ENCODE measurements at places on chromosomes 7 and 10.

DNA sequence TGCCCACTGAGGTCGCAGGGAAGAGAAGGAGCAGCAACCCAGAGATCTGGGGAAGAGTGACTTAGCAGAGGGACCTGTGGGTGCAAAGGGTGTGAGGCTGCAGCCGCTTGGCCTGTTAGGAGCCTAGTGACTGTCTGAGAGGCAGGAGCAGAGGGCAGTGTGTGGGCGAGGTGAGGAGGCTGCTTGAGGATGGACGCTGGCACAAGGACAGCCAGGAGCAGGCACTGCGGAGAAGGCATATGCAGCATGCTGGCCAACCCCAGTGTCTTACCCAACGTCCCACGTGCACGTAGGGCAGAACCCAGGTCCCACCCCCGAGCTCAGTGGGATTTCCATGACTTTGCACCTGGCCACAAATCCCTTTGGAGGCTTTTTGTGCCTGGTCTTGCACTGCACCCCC lies 54.1 kb downstream of the C10orf105 start:
- DNase-seq: no peak

- no peak for DNase-seq
Observed at GRCh38 chr10:35696392-35697287, 54.5 kb upstream of the FZD8 start.

DNA sequence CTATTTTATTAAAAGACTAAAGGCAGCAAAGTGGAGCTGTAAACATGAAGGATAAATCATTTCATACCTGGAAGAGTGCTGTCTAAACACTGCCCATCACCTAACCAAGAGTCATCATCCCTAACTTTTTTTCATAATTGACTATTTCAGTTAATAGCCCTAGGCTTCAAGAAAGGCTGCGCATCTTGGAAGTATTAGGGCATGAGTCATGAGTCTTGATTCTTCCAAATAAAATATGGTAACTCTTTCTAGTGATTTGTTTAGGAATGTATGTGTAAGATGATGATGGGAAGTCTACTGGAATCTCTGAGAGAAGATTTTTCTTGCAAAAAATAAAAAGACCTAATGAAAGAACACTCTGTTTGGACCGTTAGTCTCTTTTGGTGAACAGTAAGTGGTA lies 207.7 kb upstream of the AHR start:
- DNase-seq: no peak

DNA sequence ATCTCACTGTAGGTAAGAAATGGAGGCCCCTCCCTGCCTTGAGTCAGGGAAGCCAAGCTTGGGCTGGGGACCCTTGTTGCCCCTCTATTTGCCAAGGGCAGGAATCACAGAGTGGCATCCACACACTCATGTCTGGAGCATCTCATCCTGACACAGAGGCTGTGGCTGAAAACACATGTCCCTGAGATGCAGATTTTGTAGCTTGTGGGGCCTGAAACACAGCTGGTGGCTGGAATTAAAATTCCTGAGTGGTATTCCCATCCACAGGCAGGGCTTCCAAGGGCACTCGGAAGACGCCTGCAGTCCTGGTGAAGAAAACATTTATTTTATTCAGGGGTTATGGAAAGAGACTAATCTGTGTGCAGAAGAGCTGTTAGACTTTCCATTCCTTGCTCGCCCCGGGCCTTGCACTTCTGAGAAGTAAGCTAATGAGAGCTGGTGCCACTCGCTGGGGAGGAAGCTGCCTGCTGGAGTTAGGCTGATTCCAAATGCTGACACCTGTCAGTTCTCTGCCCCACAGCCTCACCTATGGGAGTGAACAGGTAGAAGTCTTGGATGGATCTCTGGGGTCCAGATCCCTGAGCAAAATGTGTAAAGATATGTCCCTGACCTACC lies 36.0 kb downstream of the C10orf120 start:
- DNase-seq: no peak

DNA sequence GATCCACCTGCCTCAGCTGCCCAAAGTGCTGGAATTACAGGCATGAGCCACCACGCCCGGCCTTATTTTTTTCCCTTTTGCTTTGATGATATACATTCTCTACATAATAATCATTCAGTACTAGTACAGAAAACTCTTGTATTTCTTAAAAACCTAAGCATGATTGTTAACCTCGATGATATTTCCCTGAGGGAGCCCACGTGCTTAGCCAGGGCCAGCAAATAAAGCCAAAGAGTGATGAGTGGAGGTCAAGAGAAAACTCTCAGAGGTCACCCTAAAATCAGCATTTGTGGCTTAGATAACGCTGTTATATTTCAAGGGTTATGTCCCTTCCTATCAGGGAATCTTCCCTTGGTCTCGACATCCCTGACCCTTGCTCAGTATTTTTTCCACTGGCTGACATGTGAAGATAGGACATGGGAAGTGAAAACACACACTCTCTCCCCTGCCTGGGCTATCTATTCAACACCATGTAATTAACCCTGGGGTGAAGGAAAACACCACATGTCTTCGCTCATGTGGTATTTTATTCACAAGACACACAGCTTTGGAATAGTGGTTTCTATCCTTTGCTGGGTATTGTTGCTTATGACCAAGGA lies 12.6 kb downstream of the FAM200A start:
- DNase-seq: no peak

DNA sequence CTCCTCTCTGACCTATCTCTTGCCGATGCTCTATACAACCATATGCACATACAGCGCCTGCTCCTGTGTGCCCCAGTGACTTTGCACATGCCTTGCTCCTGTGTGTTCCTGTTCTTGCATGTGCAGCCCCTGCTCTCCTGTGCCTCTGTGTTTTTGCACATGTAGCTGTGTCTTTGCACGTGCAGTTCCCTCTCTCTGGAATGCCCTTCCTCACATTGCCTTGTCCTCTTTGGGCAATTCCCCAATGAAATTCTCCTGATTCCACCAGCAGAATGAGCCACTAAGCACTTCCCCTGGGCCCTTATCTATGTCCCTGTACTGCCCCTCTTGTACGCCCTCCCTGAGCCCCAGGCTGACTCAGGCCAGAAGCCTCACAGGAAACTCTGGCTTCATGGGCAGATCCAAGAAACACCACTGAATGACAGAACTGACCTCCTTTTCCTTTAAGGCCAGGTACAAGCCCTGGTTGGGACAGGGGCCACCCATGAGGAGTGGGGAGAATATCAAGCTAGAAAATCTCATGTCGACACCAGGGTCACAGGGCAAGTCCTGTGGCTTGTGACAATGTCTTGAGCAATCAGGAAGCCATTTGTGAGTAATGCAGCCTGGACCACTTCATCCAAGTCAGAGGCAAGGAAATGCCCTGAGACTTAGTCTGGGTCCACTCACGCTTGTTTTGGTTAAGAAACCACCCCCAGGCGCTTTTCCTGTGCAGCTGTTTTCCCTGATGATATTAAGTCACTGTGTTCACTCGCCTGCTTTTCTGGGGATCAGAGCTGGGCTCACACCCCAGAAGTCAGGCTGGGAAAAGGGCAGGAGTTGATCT lies 1.9 kb upstream of the ARHGAP22 start:
- no peak for DNase-seq

DNA sequence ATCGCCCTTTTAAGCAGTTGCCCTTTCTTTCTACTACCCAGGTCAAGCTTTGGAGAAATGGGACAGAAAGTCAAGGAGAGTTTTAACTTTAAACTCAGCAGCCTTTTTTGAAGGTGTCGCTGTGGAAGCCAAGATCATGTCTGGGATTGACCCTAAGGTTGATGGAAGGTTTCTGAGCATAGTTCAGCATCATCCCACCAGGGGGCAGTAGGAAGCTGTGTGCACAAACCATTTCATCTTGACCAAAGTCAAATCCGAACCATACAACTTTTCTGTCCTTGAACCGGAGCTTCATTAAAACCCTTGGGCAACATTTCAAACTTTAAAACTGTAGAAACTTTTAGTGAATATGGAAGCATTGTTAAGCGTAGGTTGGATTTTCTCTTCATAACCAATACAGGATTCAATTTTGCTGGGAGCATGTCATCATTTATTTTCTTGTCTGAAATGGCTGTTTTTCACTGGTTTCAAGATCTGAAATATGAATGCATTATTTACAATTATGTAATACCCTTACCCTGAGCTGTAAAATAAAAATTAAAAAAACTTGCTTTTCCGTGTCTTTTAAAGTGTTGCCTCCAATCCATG lies 214.4 kb upstream of the KIAA1217 start:
- no peak for DNase-seq

- DNase-seq: no peak
Observed at GRCh38 chr7:24916463-24917040, 63.4 kb downstream of the OSBPL3 start.

GRCh38 chr7:41574377-41574776 lies 128.5 kb downstream of the INHBA start:
- no peak for DNase-seq

GRCh38 chr7:1549357-1550004 lies 6.5 kb downstream of the TMEM184A start:
- no peak for DNase-seq

DNA sequence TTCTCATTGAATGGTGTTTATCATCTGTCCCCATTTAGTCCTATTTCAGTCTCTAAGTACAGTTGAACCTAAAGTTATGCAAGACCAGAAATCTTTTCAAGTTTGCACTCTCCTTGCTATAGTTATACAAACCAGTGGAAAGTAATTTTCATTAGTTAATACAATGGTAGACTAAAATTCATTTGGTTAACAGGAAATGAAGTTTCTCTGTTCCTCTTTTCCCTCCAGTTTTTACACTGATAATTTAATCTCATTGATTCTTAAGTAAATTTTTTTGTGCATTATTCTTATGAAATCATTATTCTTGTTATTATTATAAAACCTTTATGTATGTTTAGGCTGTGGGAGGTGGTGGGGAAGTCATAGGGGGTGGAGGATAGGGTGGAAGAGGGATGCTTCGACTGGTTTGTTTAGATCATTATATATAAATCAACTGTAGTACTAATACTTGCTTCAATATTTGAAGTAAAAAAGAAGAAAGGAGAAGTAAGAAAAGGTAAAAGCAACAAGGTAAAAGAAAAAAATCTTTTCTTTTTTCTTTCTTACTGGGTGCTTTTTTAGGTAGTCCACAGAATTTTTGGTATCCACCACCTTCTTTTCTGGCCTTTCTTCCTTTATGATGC lies 104.1 kb downstream of the GPR85 start:
- no peak for DNase-seq

DNA sequence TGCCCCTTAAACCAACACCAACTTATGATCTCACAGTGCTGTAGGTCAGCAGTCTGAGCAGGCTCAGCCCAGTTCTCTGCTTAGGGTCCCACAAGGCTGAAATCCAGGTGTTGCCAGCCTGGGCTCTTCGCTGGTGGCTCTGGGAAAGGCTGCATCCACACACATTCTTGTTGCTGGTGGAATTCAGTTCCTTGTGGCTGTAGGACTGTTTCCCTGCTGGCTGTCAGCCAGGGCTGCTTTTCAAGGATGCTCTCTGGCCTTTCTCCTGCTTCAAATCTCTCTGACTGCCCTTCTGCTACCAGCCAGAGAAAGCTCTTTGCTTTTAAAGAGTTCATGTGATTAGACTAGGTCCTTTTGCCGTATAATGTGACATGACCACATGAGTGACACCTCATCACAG lies 15.3 kb downstream of the POLL start:
- DNase-seq: no peak

GRCh38 chr10:114471906-114472876 lies 67.9 kb upstream of the AFAP1L2 start:
- DNase-seq: no peak

- DNase-seq: no peak
Observed at GRCh38 chr7:3916146-3916545, 615.1 kb downstream of the SDK1 start.

- no peak for DNase-seq
Observed at GRCh38 chr7:105743351-105744090, 132.9 kb downstream of the ATXN7L1 start.

- peak; percentile 9 for DNase-seq
Observed at GRCh38 chr10:104318326-104318725, 19.9 kb downstream of the ITPRIP start.

- DNase-seq: no peak
Observed at GRCh38 chr7:111746950-111747349, 184.7 kb upstream of the IMMP2L start.

DNA sequence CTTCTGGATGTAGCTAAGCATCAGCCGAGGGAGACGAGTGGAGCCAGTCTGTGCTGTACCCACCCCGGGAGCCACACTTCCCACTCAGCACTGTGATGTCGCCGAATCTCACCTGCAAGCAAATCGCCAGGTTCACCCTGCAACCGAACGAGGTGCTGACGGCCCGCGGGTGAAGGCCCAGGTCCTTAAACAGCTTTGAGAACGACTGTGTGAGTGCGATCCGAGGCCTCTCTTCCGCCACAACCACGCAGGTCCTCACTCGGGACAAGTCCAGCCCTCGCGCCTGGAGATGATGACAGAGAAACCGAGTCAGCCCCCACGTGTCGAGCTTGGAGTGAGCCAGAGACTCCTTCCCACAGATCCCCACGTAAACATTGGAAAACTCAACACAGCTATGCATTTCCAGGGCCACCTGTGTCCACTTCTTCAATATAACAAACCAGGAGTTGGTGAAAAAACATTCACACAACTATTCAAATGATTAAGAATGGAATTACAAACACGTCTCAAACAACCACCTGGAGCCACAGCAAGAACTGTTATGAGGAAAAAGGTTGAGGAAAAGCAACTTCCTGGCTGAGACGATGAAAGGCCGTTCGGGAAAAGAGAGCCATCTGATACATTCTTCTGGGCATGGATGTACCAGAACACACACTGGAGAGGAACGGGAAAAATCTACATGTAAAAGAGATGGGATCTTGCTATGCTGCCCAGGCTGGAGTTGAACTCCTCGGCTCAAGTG lies 191.8 kb downstream of the ZMYND11 start:
- no peak for DNase-seq

DNA sequence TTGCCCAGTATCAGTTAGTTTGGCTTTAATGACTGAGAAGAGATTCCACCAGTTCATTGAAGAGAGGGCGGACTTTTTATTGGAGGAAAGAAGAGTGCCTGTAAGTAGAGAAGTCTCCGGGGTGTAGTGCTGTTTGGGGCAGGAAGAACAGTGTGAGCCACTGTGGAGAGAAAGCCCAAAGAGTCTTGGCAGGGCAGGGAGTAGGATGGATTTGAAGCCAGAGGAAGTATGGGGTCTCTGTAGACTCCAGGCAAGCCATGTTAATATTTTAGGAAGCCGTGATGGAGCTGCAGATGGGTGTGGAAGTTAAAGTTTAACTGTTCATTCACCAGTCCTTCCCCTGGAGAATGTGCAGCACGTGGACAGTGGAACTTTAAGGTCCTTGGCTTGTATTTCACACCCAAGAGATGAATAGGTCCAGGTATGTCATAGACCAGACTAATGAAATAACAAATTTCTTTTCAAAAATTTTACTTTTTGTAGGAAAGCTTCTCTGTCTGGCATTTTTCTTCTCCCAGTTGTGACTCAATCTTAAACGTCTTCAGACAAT lies 54.1 kb downstream of the TCF7L2 start:
- no peak for DNase-seq

- no peak for DNase-seq
Observed at GRCh38 chr10:117486606-117487005, 55.9 kb upstream of the EMX2 start.

- no peak for DNase-seq
Observed at GRCh38 chr7:92446869-92447344, 375 bp upstream of the GATAD1 start.

GRCh38 chr10:32940321-32941301 lies 17.4 kb downstream of the ITGB1 start:
- DNase-seq: no peak

GRCh38 chr10:22340329-22341189 lies 4.7 kb upstream of the SPAG6 start:
- peak; percentile 82 for DNase-seq

- DNase-seq: no peak
Observed at GRCh38 chr10:82256275-82256674, 381.3 kb downstream of the NRG3 start.
